Naive thymus-derived CD8-positive, alpha-beta T cell (primary cell): ENCODE measurements at places on chromosomes 1 and 21.

- DNase-seq: no peak
Measured at GRCh38 chr1:239189998-239190512, 196.3 kb upstream of the CHRM3 start.

- no peak for DNase-seq
Measured at GRCh38 chr1:22710701-22711049, at the start of gene EPHB2. TSS of gene EPHB2 (plus strand) at chr1:22710839. CDS start at chr1:22710983, 144 bp downstream.

DNA sequence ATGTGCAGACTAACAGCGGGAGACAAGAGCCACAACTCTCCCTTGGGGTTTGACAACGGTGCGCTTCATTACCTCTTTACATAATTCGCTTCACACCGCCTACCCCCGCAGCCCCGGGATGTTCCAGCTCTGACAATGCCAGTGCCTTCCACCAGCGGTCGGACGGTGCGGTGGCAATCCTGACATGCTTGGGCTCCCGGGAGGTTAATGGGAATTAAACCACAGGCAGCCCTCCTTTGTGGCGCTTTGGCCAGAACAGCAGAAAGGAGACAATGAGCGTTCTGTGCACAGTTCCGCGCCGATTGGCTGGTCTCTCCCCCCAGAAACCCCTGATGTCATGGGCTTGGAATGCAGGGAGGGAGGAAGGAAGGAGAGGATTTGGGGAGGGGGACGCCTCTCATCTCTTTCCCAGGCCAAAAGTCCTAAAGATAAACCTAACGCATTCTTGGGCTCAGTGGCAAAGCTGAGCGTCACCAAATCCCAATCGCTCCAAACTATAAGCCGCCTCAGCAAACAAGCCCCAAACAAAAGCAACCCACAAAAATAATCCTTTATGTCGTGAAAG is 1.3 kb downstream of the CNN3 start:
- no peak for DNase-seq

DNA sequence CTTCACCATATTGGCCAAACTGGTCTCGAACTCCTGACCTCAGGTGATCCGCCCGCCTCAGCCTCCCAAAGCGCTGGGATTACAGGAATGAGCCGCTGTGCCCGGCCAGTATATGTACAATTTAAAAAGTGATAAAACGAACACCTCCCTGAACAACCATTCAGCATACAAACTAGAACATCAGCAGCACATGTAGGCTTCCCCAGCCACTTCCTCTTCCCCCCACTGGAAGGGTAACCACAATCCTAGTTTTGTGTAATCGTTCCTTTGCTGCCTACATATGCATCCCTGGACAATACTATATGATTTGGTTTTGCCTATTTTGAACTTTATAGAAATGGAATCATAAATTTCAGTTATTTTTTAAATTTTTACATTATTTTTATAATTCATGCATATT is 60.4 kb downstream of the DESI2 start:
- no peak for DNase-seq

DNA sequence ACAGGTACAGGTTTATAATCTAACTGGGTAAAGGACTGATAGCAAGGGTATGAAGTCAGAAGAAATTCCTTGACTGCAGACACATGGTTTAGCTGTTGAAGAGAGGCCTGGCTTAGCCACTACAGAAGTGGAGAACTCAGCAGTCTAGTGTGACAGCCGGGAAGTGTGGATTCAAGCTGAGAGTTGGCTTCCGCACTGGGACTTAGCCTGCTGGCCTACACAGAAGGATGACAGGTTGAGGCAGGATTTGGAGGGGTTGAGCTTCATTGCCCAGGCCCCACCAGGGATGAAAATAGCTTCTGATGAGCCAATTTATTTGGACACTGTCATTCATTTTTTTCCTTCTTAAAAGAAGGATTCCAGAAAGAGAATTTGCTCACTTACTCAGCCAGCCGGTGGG is 284.4 kb downstream of the PCP4 start:
- DNase-seq: no peak
